Fibroblast of mammary gland (primary cell): ENCODE measurements at places on chromosomes 12 and 14.
A peak's percentile ranks its signal among the peaks of the same experiment; 100 is the strongest.

GRCh38 chr12:43271659-43272058, 280.3 kb downstream of the ADAMTS20 start:
- no peak for DNase-seq

DNA sequence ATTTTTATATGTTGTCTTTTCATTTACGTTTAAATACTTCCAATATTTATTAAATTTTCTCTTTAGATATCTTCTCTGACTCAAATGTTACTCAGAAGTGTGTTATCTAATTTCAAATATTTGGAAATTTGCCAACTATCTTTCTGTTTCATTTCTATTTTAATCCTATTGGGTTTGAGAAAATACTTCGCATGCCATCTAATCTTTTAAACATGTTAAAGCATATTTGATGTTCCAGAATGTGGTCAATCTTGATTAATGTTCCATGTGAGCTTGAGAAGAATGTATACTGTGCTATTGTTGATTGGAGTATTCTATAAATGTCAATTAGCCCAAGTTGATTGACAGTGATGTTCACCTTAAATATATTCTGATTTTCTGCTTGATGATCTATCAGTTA, 11.9 kb upstream of the DCN start:
- DNase-seq = no peak

- peak; percentile 10 for DNase-seq
Observed at GRCh38 chr12:72277415-72277814, 5.2 kb downstream of the TRHDE start.

DNA sequence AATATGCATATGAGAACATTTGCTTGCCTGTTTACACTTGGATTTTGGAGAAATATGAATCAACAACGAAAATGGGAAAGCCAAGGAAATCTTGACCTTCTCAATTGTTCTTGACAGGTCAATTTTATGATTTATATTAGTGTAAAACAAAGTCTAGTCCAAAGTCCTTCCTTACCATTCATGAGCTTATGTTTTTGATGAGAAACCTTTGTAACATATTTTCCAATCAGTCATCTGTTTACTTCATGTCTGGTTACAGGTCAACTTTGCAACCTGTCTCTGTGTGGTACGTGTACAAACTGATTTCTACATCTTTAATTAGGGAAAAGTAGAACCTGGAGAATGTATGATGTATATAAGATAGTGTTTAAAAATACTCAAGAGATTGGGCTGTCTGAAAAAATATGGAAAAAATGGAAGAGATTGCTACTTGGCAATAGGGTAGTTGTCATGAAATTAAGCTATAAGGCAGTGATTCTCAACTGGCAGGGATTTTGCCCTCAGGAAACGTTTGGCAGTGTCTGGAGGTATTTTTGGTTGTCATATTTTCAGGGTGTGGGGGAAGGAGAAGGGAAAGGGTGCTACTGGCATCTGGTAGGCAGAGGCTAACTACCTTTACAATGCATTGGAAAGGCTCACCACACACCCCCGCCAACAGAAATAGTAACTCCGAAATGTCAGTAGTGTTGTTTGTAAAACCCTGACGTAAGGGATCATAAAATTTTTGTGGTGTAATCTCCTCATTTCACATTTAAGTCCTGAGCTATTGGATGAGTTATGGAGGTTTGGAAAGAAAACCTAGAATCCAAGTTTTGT, 110.4 kb upstream of the PTPRB start:
- no peak for DNase-seq

- peak; percentile 17 for DNase-seq
Observed at GRCh38 chr14:83874662-83875061, 1655.3 kb upstream of the FLRT2 start.

- peak; percentile 61 for DNase-seq
Observed at GRCh38 chr14:91036741-91037469, 23.5 kb downstream of the RPS6KA5 start.

GRCh38 chr12:47889040-47889439, 15.8 kb downstream of the VDR start:
- no peak for DNase-seq

- no peak for DNase-seq
Observed at GRCh38 chr14:101500061-101500460, 61.2 kb upstream of the DIO3 start.

DNA sequence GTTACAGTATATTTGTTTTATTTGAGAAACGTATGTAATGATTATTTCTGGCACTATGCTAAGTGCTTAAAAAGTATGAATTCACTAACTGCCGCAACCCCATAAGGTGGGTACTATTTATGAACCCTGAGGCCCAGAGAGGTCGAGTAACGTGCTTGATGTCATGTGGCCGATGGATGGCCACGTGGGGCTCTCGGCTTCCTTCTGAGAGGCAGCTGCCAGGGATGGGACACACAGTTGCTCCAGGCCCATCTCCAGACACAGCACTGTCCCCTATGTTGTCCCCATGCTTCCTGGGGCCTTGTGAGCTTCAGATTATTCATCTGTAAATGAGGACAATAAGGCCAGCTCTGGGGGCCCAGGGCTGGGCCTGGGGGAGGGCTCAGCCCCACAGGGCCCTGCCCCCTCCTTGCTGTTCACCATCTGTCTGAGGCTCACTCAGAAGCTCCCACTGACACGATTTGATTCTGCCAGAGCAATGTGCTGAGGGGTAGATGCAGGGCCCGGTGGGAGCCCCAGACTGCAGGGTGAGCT, 115.0 kb downstream of the CALM1 start:
- DNase-seq = no peak

DNA sequence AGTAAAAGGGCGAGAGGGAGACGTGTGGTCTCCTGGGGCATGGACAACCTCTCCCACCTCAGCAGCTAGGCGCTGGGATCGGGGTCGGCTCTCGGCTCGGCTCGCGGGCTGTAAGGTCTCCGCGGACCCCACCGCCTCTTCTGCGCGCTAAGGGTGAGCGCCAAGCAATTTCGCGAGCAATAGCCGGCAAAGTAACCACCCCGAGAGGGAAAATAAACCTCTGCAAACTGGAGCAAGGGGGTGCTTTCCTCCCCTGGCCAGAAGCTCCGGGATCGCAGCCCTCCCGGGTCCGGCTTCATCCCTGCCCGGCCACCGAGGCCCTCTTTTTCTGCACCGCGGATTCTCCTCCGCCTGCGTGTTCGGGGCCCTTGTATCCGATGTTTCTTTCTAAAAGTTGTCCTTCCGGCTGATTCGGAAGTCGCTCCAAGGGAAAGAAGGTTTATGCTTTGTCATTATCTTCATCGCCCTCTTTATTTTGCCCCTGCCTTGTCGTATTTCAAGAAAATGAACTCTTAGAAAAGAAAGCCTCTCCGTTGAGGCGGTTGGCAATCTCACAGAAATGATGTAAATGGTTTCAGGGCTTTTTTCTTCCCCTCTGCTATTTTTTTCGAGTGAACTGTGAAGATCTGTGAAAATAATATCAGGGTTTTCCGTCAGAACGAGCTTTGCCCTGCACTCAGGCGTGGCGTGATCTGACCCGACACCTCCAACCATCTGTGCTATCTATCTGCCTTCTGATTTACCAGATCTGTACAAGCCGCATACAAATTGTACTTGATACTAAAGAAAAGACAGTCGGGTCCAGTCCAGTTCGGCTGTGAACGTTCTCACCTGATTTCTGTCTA, 1.7 kb upstream of the SIX6 start:
- no peak for DNase-seq

GRCh38 chr12:131990066-131990979, 40.6 kb downstream of the EP400 start:
- DNase-seq = no peak

GRCh38 chr12:88570103-88570502, 10.2 kb downstream of the KITLG start:
- peak; percentile 80 for DNase-seq

DNA sequence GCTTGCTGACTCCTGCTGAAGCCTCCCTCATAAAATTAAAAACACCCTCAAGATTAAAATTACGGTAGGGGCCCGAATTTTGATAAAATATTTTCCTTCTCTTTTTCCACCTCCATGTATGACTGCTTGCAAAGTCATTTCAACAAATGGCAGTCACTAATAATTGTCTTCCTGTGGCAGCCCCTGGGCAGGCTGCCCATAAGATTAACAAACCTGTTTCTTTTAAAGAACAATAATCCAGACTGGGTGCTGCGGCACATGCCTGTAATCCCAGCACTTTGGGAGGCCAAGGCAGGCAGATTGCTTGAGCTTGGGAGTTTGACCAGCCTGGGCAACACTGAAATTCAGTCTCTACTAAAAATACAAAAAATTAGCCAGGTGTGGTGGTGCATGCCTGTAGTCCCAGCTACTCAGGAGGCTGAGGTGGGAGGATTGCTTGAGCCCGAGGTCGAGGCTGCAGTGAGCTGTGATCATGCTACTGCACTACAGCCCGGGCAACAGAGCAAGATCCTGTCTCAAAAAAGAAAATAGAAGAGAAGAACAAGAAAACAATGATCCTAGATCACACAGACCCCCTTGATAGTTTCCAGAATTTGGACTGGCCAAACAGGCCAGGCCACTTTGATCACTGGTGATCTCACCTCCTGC, 8.7 kb downstream of the SAV1 start:
- DNase-seq = no peak

- peak; percentile 64 for DNase-seq
Observed at GRCh38 chr12:27779920-27780611, at the start of the genes KLHL42 and MANSC4. Gene KLHL42 (plus strand): TSS chr12:27780233. CDS start chr12:27780331, 98 bp downstream. Gene MANSC4 (minus strand): TSS chr12:27780236. CDS start chr12:27771276, 8,960 bp downstream.

DNA sequence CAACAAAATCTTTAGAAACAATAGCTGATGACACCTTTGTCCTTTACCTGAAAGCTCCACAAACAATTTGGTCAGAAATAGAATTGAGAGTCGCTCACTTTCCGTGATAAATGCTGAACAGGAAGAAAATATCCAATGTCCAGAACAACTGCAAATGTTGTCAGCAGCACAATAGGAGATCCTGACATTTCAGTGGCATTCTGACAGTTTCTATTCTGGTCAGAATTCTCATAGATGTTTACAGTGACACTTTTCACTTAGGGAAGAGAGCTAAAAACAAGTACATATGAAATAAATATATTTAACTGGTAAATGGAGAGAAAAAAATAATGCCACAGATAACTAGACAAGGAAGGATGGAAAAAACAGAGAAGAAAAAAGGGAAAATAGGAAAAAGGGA, 39.1 kb downstream of the MAGOHB start:
- no peak for DNase-seq

DNA sequence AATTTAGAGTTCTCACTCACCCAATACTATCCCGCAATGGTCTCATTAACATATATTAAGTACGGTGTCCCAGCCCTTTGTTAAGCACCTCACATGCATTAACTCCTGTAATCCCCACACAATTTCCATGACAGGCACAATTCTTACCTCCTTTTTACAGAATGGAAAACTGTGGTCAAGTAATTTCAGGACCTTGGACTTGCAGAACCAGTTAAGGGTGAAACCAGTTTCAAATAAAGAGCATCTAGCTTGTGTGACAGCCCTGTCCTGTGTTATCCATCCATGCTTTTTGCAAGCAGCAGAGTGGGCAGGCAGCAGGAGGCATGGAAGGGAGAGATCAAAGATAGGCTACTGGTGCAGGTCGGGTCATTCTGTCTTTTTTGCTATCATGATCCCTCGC, 470.8 kb downstream of the NELL2 start:
- DNase-seq = no peak

DNA sequence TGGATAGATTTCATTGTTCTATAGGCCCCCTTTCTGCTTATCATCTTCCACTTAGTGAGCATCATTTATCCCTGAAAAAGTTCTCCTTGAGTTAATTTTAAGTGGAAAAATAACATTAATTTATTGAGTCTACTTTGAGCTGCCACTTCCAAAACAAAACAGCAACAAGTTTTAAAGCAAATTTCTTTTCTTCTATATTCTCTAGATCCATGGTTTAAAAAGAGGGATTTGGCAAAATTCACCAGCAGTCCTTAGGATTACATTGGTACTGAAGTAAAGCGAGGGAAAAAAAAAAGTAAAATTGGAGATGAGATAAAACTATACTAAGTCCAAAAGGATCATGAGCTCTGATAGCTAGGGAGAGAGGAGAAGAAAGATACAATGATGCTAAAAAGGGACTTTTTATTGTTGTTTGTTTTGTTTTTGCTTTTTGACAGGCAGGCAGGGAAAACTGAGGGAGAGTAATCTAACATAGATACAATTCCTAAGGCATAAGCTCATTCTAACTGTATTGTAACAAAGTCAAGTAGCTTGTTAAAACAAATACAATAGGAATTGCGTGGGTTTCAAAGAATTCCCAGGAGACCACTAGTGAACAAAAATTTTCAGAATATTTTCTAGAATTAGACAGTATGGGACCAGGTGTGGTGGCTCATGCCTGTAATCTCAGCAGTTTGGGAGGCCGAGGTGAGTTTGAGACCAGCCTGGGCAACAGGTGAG, 19.2 kb upstream of the PLEKHA5 start:
- DNase-seq = no peak

GRCh38 chr12:122889761-122890520, 6.0 kb downstream of the VPS37B start:
- no peak for DNase-seq

- DNase-seq = no peak
Observed at GRCh38 chr14:21352587-21352986, 31.2 kb downstream of the SUPT16H start.

- DNase-seq = peak; percentile 42
Observed at GRCh38 chr14:21868442-21869046, 194.9 kb upstream of the OR4E1 start.

DNA sequence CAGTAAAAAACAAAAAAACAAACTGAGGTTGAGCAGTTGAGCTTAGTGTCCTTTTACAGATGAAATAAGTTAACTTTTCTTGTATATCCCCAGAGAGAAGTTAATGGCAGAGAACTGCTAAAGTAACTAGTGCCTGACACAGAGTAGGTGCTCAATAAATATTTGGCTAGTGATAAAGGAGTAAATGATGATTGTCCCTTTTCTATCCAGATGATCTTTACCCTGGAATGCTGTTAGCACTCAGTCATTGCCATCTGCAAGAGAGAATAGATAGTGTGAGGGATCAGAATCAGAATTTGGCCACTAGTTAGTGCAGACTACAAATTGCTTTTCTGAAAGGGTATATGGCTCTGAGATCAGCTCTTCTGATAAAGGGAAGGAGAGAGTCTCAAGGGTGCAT, 21.6 kb downstream of the VEZT start:
- DNase-seq = no peak

DNA sequence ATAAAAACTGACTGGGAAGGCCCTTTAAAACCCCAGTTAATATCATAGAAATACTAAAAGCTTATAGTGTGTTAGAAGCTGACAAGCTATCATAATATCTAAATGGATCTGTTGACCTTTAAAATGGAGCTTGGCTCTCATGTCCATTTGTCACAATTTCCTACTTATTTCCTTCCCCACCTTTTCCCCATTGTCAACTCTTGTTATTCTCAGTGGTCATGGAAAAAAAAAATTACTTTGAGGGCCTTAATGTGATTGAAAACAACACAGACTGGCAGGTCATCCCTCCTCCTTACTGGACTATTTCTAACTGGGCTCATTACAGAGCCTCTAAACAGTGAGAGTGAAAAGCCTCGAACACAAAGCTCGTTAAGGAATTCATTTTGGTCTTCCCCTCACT, 13.7 kb upstream of the WNK1 start:
- no peak for DNase-seq
